ENCODE measurements at places on chromosomes 12 and 14. TPM values are rescaled to one million over a fixed set of nuclear protein-coding genes. Genes with fewer than 3 reads are reported as not detected.

Gene PLA2G1B
- total RNA-seq, result not detected

Gene CCDC38
- 0.15 TPM for total RNA-seq

Gene IAPP
- total RNA-seq, result not detected

Gene TAS2R50
- total RNA-seq, result 0.20 TPM

Gene GLS2
- not detected for total RNA-seq

Gene PZP
- total RNA-seq, result 0.20 TPM

Gene LRP1-AS
- total RNA-seq, result not detected

Gene ADAMTS20
- total RNA-seq, result not detected

Gene OASL
- 7.7 TPM for total RNA-seq

Gene LRRC10
- not detected for total RNA-seq

Gene SCYL2
- total RNA-seq, result 32.1 TPM

Data from mammary microvascular endothelial cell (primary cell).